Central memory CD8-positive, alpha-beta T cell (primary cell): ENCODE measurements at places on chromosomes 1 and 21.

DNA sequence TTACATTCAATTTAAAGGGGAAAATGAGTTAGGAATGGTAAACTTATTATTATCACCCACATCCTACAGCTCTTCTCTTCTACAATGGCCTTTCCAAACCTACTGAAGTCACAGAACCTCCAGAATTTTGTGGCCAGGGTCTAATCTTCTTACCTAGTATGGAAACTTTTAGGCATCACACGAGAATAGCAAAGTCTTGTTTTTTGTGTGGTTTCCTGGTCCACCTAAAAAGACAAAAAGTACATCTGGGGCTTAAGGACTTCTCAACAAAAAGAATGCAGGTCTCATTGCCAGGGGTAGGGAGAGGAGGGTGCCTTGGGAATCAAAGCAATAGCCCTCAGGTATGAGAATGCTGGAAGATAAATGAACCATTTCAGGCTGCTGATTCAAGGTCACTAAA, 345.3 kb downstream of the LMX1A start:
- H3K4me1 ChIP-seq: no peaks in the 10 kb centered on the region
- no peak overlapping the region for H3K27ac ChIP-seq
- no peak overlapping the region for H3K4me3 ChIP-seq
- H3K36me3 ChIP-seq: no peaks in the 10 kb centered on the region
- H3K27me3 ChIP-seq: no peaks in the 10 kb centered on the region

- H3K4me3 ChIP-seq: peak overlapping the region; percentile 57
- H3K36me3 ChIP-seq: peaks cover 65% of the 10 kb centered on the region
- H3K27me3 ChIP-seq: no peaks in the 10 kb centered on the region
- no peak for DNase-seq
- peaks cover 77% of the 10 kb centered on the region for H3K4me1 ChIP-seq
Observed at GRCh38 chr1:27883536-27883935, 11.2 kb downstream of the THEMIS2 start.

DNA sequence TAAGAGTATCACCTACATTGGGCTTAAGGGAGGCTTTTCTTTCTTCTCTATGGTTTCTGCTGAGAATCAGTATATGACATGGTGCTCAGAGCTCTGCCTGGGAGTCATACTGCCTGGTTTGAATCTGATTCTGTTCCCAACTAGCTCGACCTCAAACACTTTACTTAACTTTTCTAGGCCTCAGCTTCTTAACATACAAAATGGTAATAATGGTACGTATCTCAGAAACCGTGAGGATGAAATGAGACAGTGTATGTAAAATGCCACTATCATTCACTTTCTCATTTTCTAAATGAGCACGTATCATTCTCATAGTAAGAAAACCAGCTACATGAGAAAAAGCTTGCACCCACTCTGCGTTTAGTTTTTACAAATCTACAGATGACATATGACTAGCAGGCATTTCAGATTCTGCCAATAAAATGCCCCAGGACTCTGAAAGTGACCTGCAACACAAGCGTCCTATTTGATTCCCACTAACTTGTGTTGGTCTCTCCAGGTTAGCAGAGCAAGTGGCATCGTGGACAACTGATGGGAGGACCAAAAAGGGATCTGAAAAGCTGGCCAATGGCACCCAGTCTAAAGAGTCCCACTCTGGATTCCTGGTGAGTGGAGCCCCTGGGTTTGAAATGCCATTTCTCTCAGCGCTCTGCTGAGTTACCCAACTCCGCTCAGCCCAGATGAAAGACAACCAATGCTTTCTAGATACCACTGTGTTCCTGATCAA, 6.1 kb downstream of the CTNNBIP1 start:
- no peak for DNase-seq
- no peak overlapping the region for H3K27ac ChIP-seq

DNA sequence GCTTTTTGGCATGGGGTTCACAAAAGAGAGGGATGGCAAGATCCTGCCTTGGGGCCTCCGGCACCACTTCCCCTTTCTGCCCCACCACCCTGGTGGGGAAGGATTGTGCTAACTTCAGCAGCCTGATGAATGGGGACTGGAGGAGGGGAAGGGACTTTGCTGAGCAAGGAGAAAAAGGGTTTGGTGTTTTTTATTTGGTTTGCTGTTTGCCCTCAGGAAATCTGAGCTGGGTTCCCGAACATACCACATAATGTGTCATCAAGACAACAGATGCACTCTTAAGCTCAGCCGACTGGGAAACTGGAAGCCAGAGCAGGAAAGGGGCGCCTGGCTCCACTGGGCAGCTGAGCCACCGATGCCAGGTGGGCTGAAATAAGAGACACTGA, 19.8 kb downstream of the OLFML2B start:
- H3K4me3 ChIP-seq: no peak overlapping the region
- DNase-seq: no peak
- no peaks in the 10 kb centered on the region for H3K4me1 ChIP-seq
- H3K27me3 ChIP-seq: peaks cover 45% of the 10 kb centered on the region

GRCh38 chr1:149903836-149904491, 4.6 kb downstream of the BOLA1 start:
- H3K4me3 ChIP-seq: no peak overlapping the region
- no peaks in the 10 kb centered on the region for H3K36me3 ChIP-seq
- DNase-seq: no peak
- H3K27me3 ChIP-seq: no peaks in the 10 kb centered on the region

DNA sequence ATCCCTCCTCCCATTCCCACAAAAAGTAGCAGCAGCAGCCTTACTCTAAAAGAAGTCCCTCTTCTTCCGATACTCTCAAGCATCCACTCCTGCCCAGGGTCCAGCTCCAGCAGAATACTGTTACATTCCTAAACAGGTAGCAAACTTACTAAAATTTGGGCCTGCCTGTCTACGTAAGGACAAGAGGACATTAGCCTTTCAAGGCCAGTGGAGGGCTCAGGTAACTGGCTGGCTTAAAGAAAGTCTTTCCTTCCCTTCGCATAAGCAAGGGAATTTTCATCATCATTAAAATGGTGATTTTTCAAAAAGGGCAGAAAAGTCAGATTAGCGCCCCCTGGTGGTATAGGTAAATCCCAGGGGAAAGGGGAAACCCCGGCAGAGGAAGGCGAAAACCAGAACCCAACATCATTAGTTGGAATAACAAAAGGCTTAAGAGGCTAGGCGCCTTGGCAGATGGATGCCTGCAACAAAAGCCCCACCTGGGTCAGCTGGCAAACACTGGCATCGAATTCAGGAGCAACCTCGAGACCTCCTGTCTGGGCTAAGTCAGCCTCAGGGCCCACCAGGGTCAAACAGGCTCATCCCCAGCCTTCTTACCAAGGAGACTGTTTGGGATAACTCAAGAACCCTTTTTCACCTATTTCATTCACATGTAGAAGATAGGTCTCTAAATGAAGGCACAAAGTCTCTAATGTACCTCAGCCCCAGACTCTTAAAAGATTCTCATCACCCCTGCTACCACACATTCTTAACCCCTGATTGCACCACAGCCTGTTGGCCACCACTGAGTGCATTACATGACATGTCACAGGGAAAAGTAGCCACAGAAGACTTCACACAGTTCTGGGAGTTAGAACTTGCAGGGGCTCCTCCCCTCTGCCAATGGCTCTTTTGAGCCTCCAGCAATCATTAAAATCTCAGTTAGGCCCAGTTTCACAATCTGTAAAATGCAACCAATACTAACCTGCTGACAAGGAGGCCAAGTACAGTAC, 36.7 kb downstream of the ERI3 start:
- H3K36me3 ChIP-seq: peaks cover 5% of the 10 kb centered on the region
- H3K4me3 ChIP-seq: no peak overlapping the region
- DNase-seq: peak; percentile 13
- no peaks in the 10 kb centered on the region for H3K27me3 ChIP-seq

DNA sequence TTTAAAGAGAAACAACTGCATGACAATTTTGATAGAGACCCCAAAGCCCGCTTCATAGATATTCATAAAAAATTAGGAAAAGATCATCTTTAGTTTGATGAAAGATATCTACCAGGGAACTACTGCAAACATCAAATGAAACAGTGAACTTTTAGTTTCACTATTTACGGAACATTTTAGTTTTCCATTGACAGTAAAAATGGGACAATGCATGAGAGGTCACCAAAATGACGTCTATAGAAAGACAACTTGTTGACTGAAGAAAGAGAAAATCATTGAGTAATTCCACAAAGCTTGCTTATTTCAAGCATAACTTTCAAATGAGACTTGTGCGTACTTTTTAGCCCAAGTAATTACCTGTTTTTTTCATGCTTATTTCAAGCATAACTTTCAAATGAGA, 411.4 kb downstream of the HLX start:
- H3K4me1 ChIP-seq: no peaks in the 10 kb centered on the region
- no peak overlapping the region for H3K27ac ChIP-seq
- DNase-seq: no peak
- H3K27me3 ChIP-seq: no peaks in the 10 kb centered on the region
- no peak overlapping the region for H3K4me3 ChIP-seq

DNA sequence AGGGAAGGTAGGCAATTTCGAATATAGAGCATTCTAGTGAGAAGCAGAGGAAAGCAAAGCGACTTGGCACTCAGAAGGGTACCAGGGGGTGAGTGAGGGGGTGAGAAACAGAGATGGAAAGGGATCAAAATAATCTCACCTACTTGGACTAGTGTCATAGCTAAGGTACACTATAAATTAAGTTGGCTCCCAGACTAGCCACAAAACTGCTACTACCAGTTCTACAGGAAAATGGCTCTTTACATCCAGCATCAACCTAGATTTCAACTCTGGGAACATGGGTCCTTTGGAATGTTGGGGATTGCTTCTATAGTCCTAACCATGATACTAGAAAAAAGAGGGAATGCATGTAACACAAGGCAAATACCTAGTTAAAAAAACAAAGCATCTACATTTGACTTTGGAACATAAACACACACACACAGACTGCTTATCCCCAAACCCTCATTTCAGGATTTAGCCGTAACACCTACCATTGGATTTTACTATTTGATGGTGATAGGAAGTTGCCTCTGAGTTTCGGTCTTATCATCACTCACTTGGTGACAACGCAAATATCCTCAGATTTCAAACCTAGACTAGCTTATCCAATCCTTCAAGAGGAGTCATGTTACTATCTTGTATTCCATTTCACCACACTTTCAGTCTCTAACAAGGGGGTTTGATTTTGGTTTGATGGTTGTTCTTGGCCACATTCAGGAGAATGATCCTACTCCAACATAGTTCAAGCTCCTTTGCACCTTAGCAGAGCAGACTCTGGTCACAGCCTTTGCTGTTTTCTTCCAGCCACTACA, 5.6 kb downstream of the ZBTB21 start:
- peaks cover 12% of the 10 kb centered on the region for H3K36me3 ChIP-seq
- H3K4me3 ChIP-seq: no peak overlapping the region
- no peak overlapping the region for H3K27ac ChIP-seq

DNA sequence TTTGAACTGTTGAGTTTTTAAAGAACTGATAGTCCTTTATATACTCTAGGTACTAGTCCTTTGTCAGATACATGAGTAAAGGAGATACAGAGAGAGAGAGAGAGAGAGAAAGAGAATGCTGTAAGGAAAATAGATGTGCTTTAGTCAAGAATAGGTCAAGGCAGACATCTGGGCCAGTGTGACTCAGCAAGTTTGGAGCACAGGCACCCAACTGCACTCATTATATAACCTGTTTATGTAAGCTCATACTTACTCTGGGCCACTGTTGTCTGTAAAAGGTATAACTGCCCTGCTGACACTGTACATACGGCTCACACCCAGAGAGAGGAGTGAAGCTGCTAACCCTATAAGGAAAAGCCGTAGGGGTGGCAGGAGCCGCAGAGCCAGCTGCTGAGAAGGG, 32.2 kb upstream of the AKT3 start:
- H3K4me1 ChIP-seq: no peaks in the 10 kb centered on the region
- peaks cover 61% of the 10 kb centered on the region for H3K27me3 ChIP-seq
- H3K36me3 ChIP-seq: no peaks in the 10 kb centered on the region
- no peak overlapping the region for H3K4me3 ChIP-seq
- H3K27ac ChIP-seq: no peak overlapping the region

GRCh38 chr1:7047866-7048265, 262.6 kb downstream of the CAMTA1 start:
- no peaks in the 10 kb centered on the region for H3K4me1 ChIP-seq
- H3K4me3 ChIP-seq: no peak overlapping the region
- no peak overlapping the region for H3K27ac ChIP-seq
- no peak for DNase-seq

- no peak overlapping the region for H3K27ac ChIP-seq
- H3K4me1 ChIP-seq: peaks cover 12% of the 10 kb centered on the region
- no peak overlapping the region for H3K4me3 ChIP-seq
- no peak for DNase-seq
- no peaks in the 10 kb centered on the region for H3K27me3 ChIP-seq
- peaks cover 2% of the 10 kb centered on the region for H3K36me3 ChIP-seq
Observed at GRCh38 chr1:9289711-9290485, 2.8 kb upstream of the SPSB1 start.

GRCh38 chr1:8408151-8408839, 90.4 kb downstream of the SLC45A1 start:
- H3K27ac ChIP-seq: peak overlapping the region; percentile 9
- H3K27me3 ChIP-seq: no peaks in the 10 kb centered on the region
- H3K4me3 ChIP-seq: no peak overlapping the region
- H3K36me3 ChIP-seq: peaks cover 18% of the 10 kb centered on the region
- peaks cover 49% of the 10 kb centered on the region for H3K4me1 ChIP-seq

GRCh38 chr1:226408285-226409184, 642 bp upstream of the PARP1 start:
- peak overlapping the region; percentile 94 for H3K4me3 ChIP-seq
- no peak for DNase-seq
- peak overlapping the region; percentile 94 for H3K27ac ChIP-seq
- no peaks in the 10 kb centered on the region for H3K27me3 ChIP-seq
- H3K36me3 ChIP-seq: peaks cover 20% of the 10 kb centered on the region

DNA sequence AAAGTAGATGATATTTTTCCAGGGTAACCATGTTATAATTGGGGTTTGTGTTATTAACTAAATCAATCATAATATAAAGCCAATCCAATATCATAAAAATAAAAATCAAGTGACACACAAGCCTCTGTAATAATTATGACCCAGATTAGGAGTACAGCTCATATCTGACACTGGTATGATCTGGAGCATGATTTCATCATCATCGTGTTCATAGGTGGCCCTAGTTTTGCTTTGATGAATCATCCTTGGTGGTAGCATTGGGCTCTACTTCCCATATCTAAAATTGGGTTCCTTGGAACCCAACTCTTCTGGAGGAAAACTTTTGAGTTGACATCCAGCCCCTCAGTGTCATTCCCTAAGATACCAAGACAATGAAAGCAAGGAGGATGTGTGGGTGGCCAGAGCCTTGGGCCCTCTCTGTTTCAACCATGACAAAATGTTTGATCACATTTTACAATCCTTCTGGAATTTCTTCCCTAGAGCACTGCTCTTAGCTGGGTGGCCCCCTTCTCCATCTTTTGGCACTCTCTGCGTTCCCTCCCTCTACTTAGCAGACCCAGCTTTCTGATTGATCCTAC, 37.0 kb upstream of the ENAH start:
- no peak overlapping the region for H3K27ac ChIP-seq
- H3K4me3 ChIP-seq: no peak overlapping the region
- no peak for DNase-seq
- H3K27me3 ChIP-seq: peaks cover 31% of the 10 kb centered on the region

GRCh38 chr1:218363141-218363540, 18.0 kb downstream of the TGFB2 start:
- no peak overlapping the region for H3K4me3 ChIP-seq
- H3K36me3 ChIP-seq: no peaks in the 10 kb centered on the region
- no peaks in the 10 kb centered on the region for H3K4me1 ChIP-seq
